Heart right ventricle (tissue), 16 donors: ENCODE measurements at places on chromosomes 3 and 15.

DNA sequence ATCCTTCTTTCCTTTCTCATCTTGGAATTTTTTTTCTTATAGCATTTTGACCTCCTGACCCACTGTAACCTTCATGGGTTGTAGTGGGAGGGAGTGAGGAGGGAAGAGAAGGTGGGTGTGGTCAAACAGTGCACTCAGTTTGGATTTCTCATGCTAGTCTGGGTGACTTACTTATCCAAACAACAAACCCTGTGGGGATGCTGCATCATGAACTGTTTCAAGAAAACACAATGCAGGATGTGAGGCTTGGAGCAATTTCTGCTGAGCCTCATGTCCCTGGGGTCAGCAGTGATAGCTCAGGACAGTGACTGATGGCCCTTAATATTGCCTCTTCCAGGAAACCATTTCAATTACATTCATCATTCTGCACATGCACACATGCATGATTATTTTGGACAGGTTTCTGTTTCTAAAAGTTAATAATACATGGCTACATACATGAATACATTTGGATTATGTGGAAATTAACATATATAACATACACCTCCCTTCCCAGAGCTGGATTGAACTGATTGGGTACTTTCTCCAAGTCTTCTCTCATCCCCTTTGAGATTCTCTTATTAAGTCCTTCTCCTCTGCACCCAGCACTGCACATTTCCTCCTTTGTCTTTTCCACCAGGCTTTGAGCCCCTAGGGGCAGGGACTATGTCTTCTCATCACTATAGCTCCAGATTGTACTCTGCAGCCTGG lies 61.2 kb downstream of the ADAMTSL3 start:
- DNase-seq, result no peak

- DNase-seq, result peak; percentile 65
These were observed 1.2 kb downstream of the KLF13 start for GRCh38 chr15:31327669-31328427.

DNA sequence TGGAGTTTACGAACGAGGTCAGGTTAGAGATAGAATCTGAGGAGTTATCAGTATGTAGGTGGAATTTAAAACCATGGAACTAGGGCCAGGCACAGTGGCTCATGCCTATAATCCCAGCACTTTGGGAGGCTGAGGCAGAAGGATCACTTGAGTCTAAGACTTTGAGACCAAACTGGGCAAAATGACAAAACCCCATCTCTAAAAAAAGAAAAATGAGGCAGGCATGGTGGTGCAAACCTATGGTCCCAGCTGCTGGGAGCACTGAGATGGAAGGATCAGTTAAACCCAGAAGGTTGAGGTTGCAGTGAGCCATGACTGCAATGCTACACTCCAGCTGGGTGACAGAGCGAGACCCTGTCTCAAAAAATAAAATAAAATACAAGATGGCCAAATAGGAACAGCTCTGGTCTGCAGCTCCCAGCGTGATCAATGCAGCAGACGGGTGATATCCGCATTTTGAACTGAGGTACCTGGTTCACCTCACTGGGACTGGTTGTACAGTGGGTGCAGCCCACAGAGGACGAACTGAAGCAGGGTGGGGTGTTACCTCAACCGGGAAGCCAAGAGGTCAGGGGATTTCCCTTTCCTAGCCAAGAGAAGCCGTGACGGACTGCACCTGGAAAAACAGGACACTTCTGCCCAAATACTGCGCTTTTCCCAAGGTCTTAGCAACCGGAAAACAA lies 33.3 kb downstream of the ZMAT3 start:
- no peak for DNase-seq

- no peak for DNase-seq
These were observed 2.2 kb downstream of the CADM2 start for GRCh38 chr3:84961011-84961410.

GRCh38 chr3:180383332-180384020 lies 218.5 kb upstream of the TTC14 start:
- DNase-seq, result no peak

- no peak for DNase-seq
These were observed 20.7 kb downstream of the TNK2 start for GRCh38 chr3:195887670-195888069.
